ENCODE measurements at places on chromosomes 1 and 21.

GRCh38 chr1:23719162-23719820, 24.0 kb upstream of the ELOA start:
- no peak for DNase-seq

DNA sequence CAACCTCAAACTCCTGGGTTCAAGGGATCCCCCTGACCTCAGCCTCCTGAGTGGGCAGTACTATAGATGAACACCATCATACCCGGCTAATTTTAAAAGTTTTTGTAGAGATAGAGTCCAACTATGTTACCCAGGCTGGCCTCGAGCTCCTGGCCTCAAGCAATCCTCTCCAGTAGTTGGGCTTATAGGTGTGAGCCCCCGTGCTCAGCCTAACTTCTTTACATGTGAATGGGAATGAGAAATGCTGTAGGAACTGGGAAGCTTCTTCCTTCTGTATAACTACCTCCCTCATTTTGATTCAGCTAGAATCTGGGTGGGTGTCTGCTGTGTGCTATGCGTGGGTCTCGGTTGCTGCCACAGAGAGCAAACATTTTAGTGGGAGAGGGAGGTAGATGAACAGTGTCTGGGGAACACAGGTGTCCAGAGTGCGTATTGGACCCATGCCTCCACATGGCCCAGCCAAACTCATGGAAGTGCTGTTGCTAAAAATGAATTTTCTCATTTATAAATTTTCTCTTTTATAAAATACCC, 150.6 kb downstream of the NOS1AP start:
- no peak for DNase-seq

GRCh38 chr21:35511696-35512162, 462.6 kb upstream of the RUNX1 start:
- DNase-seq: no peak

DNA sequence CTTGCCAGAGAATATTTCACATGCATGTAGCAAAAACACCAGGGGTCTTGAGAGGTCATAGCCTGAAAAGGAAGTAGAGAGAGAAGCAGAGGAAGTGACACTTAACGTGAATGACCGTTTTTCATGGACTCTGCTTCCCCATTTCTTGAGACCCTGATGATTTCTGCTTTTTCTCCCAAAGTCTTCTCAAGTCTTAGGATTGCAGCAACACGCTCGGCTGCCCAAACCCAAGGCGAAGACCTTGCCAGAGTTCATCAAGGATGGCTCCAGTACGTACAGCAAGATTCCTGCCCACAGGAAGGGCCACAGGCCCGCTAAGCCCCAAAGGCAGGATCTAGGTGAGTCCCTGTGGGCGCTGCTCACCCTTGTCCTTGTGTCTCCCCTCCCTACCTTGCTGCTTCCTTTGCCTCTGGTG, 12.8 kb downstream of the THEMIS2 start:
- DNase-seq: no peak

DNA sequence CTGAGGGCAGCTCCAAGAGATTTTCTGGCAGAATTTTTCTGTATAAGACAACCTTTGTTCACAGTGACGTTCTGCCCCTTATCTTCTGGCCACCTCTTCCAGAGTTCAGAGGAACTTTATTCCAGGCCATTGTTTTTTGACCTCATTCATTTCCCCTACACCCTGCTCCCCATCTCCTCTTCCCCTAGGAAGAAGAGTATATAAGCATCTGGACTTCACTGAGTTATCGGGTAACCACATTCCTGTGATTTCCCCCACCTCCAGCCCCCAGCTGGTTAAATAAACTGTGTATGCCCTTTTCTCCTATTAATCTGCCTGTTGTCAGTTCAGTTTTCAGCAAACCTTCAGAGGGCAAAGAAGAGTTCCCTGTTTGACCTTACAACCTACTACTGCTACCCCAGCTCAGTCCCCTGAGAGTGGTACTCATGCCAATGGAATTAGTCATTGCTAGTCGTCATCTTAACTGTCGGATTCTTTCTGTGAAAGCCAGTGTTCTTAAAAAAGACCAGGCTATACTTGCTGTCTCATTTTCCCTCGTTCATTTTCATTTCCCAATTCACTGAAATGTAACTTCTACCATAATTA, 14.3 kb upstream of the ALG14 start:
- DNase-seq: no peak

GRCh38 chr1:46400421-46400820, 6.3 kb downstream of the FAAH start:
- no peak for DNase-seq

DNA sequence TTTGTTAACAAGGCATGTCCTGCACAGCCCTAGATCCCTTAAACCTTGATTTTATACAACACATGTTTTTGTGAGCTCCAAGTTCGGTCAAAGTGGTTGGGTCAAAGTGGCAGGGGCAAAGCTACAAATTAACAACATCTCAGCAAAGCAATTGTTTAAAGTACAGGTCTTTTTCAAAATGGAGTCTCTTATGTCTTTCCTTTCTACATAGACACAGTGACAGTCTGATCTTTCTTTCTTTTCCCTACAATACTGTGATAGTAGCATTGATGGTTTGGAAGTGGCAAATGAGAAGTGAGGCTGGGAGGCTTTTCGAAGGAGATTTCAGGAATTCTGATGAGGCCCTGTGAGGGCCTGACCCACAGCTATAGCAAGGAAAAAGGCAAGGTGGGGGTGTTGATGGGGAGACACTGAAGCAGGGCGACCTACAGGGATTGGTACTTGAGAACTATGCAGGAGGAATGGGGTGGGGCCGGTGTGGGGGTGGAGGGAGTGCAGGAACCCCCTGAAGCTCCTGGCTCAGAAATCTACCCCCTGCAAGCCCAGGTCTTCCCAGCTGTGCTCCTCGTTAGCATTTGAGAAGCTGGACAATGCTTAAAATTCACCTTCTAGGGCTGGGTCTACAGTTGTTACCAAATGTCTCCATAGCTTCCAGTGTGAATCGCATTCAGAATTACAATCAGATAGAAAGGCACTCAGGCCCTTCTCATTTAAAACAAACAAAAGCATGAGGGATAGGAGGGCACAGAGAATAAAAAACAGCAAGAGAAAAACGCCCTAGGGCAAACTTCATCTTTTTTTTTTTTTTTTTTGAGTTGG, 102.6 kb upstream of the PPM1J start:
- no peak for DNase-seq

GRCh38 chr1:202575918-202576653, 134.2 kb downstream of the SYT2 start:
- no peak for DNase-seq

DNA sequence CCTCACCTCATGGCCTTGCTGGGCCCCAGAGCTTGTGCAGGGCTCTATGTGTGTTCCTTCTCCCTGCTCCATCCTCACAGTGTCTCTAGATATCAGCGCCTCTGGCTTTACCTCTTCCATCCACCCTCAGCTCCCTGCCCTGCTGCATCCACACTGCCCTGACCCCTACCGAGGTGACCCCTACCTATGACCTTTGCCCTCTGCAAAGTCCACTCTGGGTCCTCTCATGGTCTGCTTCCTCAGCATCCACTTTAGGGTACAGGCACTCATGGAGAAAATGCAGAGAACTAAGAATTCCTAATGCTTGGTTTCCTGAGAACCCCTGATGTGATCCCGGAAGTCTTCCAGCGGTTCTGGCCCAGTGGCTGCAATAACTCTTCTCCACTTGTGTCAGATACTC, 46.9 kb upstream of the PAXBP1 start:
- no peak for DNase-seq

DNA sequence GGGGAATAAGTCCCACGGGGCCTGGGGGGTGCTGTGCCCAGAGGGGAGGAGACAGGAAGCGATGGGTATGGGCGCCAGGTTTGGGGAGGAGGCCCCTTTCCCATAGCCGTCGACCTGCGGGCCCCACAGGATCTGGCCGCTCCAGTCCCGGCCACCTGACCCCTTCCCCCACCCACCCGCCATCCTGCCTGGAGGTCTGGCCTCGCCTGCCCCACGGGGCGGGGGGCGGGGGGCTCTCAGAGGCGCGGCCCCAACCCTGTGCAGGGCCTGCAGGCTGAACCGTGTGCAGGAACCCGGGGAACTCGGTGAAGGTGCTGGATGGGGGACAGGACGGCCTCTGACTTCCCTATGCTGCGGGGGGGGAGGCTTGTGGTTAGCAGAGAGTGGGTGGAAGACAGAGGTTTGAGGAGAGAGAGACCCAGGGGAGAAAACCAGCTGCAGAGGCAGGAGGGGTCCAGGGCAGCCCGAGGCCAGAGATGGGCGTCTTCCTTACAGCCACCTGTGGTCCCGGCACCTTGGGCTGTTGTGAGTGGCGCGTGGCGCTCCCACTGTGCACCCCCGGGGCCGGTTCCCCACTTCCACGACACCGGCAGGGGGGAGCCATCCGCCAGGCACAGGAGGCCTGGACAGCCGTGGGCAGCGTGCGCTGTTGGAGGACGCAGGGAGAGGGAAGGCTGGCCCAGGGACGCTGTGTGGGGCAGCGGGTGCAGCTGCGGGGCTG, 2.5 kb upstream of the TNFRSF18 start:
- DNase-seq: peak; percentile 75

- DNase-seq: no peak
These were observed 216.3 kb downstream of the PTPRU start for GRCh38 chr1:29452463-29453230.

All from GM13977 (cell line).